ENCODE measurements at places on chromosomes 12 and 14. TPM values are rescaled to one million over a fixed set of nuclear protein-coding genes. Genes with fewer than 3 reads are reported as not detected.

Gene RNF212B
- total RNA-seq, result not detected

- no peak for DNase-seq
Observed at GRCh38 chr12:129973236-129973961, 69.6 kb upstream of the TMEM132D start.

Gene CHURC1
- 55.6 TPM for total RNA-seq

Gene ACRBP
- total RNA-seq, result 0.54 TPM

DNA sequence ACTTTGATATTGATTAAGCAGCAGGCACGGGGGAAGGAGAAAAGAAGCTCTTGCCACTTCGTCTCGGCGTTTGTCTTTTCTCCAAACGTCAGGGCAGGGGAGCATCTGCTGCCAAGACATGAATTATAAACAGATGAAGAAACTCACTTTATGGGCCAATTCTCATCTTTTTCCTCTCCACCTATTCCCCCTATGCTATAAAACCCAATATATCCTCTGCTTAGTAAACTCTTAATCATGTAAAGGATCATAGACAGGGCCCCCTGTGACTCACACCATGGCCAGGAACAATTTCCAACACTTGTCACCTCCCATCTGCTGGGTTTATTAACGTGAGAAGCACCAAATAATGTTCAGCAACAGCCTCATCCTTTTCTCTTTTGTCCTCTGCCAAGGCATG, 1092.1 kb upstream of the TMEM132C start:
- DNase-seq, result no peak

DNA sequence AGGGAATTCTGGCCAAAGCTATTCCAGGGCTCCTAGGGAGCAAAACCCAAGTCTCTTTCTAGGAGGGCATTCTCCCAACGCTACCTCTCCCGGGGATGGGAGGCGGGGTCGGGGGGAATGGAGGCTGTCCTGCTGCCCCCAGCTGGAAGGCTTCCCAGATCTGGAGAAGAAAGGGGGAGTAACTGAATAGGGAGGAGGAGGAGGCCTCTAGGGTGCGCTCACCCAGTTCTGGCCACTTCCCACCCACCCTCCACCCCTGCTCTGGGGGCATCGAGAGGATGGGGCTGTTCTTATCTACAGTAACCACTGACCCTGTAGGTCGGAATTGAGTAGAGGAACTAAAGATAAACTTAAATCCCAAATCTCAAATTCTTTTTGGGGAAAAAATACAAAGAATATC, 579 bp upstream of the RNASE1 start:
- DNase-seq, result no peak

GRCh38 chr14:68495101-68496039, 297.5 kb downstream of the ZFP36L1 start:
- no peak for DNase-seq

- no peak for DNase-seq
Observed at GRCh38 chr14:60092526-60092920, 800 bp downstream of the PCNX4 start.

DNA sequence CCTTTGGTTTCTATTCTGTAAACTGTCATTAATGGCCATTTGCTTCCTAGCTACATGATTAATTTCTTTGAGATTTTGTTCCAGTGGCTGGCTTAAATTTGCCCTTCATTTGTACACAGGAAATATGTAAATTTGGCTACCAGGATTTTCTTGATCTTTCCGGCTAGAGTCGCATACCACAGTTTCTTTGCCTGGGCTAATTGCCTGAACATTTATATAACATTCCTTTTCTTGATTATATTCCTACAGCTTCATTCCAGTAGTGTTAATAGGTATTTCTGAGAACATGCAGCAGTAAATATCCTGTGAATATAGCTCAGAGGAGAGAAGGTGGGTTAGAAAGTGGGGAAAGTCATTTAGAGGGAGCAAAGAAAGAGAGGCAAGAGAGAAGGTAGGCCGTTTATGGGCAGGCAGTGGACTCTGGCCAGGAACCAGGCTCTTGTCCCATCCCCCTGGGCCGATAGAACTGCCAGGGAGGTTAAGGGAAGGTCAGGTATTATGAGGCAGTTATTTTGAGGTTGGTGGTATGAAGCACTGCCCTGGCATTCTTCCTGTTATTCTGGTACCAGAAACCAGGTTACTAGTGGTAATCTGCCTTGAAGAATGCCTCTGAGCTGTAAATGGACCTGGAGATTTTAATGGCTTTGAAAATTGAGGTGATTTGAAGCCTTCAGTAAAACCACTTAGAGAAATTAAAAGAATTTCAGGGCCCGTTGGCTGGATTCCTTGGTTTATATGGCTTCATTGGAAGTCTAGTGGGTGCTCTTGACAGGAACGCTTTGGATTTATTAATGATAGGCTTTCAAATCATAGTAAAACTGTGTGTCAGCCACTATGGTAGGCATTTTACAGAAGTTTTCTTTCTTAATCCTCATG, 4.4 kb downstream of the RNF10 start:
- DNase-seq, result no peak

- DNase-seq, result no peak
Observed at GRCh38 chr12:68890701-68891113, 42.3 kb downstream of the CPM start.

Gene POP5
- 43.7 TPM for total RNA-seq

DNA sequence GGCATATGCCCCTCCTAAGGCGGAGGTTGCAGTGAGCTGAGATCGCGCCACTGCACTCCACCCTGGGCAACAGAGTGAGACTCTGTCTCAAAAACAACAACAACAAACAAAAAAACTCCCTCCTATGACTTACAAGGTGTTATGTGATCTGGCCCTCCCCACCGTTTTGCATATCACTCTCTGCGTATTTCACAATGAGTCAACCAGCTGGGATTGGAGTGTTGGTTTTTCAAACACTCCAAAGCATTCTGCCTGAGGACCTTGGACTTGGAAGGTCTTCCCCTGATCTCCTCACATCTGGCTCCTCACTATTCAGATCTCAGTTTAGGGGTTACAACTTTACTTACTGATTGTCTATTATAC, 14.0 kb downstream of the MANSC1 start:
- no peak for DNase-seq

- no peak for DNase-seq
Observed at GRCh38 chr12:105983622-105984320, 155.0 kb downstream of the NUAK1 start.

Gene SCN8A
- 8.6 TPM for total RNA-seq

Gene NCAPD2
- 80.3 TPM for total RNA-seq

Gene TUBA1A
- 133 TPM for total RNA-seq

DNA sequence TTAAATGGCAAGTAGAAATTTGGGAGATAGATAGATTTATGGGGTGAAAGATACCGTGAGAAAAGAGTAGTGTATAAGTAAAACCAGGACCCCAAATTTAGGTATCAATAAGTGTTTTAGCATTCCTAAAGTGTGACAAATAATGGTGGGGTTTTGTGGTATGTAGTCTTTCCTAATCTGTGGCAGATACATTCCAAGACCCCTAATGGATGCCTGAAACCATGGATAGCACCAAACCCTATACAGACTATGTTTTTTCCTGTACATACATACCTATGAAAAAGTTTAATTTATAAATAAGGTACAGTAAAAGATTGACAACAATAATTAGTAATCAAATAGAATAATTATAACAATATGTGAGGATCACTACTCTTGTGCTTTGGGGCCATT, 14.4 kb upstream of the TCP11L2 start:
- DNase-seq, result no peak

Gene GPR162
- 1.3 TPM for total RNA-seq
